Progenitor cell of endocrine pancreas (in vitro differentiated cells): ENCODE measurements at places on chromosomes 12 and 14.
A peak's percentile ranks its signal among the peaks of the same experiment; 100 is the strongest.

- no peak for DNase-seq
Observed at GRCh38 chr12:67929384-67929772, 59.9 kb upstream of the IFNG-AS1 start.

- no peak for DNase-seq
Observed at GRCh38 chr12:116142936-116143898, 134.3 kb downstream of the MED13L start.

DNA sequence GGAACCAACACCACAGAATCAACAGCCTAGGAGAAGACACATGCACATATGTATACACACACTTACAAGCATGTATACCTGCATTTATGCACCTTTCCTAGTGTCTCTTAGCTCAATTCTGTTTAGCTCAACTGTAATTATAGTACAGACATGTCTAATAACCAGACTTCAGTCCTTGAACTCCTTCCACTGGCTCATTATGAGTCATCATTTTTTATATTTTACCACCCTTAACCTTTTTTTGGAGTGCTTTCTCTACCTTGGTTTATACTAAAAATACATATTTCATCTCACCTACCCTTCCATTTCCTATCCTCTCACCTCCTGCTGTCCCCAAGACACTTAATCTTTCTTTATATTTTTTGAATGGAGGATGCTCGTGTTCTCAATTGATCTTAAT, 110.4 kb downstream of the ARID2 start:
- DNase-seq = no peak

DNA sequence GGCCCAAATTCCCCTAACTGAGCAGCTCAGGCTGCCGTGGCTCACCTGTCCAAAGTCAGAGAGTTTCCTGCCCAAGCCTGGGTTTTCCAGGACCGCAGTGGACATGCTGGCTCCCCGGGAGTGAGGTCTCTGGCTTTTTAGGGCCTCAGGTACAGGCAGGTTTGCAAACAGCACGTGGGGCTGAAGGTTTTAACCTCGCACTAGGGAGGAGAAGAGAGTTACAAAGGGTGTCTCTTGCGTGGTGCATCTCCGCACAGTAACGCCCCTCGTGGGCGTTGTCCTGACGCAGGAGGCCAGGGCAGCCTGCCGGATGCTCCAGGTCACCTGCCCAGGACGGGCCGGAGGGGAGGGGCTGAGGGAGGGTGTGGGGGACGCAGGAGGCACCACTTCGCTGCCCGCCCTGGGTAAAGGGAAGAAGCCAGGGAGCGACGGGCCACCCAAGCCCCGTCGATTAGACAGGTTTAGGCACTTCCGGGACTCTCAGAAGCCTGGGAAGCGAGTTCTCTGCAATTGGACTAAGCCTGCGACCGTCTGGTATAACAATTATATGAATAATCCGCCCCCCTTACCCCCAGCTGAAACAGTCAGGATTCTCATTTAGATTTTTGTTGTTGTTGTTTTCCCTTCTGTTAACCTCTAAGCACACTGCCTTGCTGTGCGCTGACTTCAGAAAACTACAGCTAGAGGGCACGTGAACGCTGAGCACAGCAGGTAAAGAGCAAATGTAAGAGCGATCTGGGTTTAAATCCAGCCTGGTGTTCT, at the start of gene PAH:
Gene PAH (minus strand): TSS at position 219 of the 762 bp plus-strand sequence. CDS start 114 bp downstream, at position 105.
- DNase-seq = peak; percentile 17

DNA sequence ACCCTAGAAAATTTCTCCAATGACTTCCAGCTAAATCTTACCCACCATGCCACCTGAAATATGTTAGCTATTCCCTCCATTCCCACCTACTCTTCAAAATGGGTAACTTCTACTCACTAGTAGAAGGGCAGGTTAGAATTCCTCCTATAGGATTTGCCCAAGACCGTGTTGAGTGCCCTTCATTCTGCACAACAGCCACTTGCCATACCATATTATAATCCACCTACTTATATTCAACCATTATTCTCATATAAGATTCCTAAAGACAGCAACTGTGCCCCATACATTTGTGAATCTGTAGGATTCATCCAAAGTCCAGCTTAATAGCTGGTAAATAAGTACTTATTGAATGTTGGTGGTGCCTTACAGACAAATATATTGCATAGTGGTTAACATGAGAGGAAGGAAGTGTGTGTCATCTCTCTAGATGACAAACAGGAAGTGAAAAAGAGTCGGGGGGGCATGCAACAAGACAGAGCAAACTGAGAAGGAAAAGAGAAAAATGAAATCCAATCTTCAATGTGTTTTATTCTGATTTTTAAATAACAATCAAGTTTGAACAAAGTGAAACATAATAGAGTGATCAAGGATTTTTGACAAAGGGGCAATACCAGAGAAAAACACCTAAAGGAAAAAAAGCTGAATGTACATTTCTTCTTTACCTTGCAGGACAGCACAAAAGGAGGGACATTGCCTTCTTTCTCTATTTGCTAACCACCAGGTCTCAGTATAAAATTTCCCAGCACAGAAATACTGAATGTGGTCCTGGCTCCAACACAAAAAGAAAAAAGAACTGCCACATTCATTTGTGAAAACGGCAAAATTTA, 389.3 kb upstream of the USP15 start:
- DNase-seq = no peak
